Osteoblast (primary cell): ENCODE measurements at places on chromosomes 2 and 18. TPM values are rescaled to one million over a fixed set of nuclear protein-coding genes. Genes with fewer than 3 reads are reported as not detected.

The ST8SIA3 gene
- not detected in 2 replicates for total RNA-seq

The RGPD3 gene
- total RNA-seq, result 0.36 and 0.59 TPM in 2 replicates

The PTPRN gene
- total RNA-seq, result under 0.01 and 1.2 TPM in 2 replicates

The GPR155 gene
- 3.5 and 4.3 TPM in 2 replicates for total RNA-seq

The OR6B2 gene
- not detected in 2 replicates for total RNA-seq

The BCL11A gene
- 0.29 and 1.4 TPM in 2 replicates for total RNA-seq

The RBM45 gene
- total RNA-seq, result 19.7 and 19.9 TPM in 2 replicates

The KLF11 gene
- 6.8 and 8.3 TPM in 2 replicates for total RNA-seq

The MYCN gene
- not detected in 2 replicates for total RNA-seq

The LRRC30 gene
- total RNA-seq, result not detected in 2 replicates
